ENCODE measurements at places on chromosomes 16 and 17.

GRCh38 chr17:4632581-4632920, 8.9 kb downstream of the ALOX15 start:
- DNase-seq, result no peak

DNA sequence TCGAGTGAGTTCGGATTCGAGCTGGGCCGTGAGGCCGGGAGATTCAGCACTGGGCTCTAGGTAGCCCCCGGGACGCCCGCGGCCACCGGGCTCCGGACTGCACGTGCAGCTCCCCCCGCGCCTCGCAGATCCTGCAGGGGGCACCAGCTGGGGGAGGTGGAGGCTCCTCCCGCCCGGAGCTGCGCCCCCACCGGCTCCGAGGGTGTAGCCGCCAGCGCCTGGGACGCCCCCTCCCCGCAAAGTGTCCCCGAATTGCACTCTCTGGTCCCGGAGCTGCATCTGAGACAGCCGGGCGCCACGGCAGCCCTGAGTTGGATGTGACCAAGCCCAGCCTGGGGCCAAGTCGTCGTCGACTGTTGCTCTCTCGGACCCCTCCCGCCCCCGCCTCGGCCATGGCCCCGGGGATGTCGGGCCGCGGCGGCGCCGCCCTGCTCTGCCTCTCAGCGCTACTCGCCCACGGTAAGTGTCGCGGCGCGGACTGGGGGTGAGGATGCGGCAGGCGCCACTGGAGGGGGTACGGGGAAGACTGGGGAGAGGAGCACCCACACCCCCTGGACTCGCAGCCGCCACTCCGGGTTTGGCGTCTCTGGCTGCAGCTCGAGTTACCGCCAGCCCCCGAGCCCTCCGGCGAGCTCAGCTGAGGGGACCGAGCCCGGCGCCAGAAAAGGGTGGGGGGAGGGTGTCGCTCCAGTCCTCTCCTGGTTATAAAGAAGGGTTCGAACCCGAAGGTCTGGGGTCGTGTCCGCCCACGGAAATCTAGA, 1.5 kb downstream of the TMEM132E start:
- DNase-seq, result no peak

- no peak for DNase-seq
These were observed 220.1 kb downstream of the ZFHX3 start for GRCh38 chr16:72827866-72828265.

DNA sequence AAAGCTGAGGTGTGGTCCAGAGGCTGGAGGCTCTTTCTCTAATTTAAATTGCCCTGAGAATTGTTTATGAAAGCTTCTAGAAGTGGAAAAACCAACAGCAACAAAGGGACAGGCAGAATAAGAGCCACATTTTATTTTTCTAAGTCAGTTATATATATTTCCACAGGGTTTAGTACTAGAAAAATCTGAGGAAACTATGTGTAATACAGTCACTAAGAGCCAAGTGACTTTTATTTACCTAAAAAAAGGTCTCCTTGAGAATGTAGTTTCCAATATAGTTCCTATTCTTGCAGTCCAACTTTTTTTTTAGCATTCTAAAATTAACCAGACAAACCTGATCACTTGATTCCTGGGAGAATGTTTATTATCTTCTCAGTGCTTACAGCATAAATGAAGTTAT, 296.6 kb upstream of the MYOCD start:
- no peak for DNase-seq

DNA sequence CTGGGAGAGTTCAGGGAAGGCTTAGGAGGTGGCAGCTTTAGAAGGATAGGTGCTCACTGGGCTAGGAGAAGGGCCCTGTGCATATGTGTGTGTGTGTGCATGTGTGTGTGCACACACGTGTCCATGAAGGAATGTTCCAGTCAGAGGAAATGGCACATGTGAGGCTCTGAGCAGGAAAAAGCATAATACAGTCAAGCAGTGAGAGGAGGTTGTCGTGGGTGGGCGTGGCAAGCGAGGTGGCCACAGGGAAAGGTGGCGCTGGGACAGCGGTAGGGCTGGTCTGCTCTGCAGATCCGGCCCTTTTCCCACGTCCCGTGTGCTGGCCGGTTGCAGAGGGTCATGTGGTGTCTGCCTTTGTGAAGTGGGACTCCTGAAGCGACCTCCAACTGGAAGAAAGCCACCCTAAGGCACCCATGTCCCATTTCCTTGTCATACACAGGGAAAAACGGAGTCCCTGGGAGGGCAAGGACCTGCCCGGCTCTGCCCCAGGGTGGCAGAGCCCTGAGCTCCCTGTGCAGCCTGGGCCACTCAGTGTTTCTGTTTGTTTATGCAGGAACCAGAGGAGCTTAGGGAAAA, 40.1 kb downstream of the NT5M start:
- DNase-seq, result no peak

DNA sequence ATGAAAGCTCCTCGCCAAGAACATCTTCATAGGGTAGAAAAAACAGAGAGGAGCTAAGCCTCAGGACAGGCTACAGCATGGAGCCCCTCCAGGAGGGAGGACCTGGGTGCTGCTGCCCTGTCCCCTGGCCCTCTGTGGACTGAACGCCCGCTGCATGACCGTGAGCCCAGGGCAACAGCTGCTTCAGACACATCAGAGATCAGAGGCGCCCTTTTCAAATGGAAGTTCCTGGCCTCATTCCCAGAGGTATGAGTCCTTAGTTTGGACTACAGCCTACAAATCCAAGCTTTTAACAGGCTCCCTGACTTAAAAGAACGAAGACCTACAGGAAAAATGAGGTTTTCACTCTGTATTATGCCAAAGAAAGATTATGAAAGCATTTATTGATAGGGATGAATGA, 48.5 kb downstream of the ZNF18 start:
- peak; percentile 86 for DNase-seq

DNA sequence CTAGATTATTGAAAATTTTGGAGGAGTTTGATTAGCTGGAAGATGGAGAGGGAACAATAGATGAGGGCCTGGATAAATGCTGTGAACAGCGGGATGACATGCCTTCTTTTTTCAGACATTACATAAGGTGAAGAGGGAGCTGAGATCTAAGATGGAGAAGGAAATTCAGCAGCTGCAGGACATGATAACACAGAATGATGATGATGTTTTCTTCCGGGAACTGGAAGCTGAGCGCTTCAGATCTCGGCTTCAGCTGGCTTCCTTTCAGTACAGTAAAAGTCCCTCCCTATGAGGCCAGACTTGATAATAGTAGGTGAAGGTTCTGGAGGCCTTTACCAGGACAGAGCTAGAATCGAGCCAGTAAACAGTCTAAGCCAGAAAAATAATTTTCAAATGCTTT, 30.7 kb downstream of the CEP95 start:
- DNase-seq, result peak; percentile 13

DNA sequence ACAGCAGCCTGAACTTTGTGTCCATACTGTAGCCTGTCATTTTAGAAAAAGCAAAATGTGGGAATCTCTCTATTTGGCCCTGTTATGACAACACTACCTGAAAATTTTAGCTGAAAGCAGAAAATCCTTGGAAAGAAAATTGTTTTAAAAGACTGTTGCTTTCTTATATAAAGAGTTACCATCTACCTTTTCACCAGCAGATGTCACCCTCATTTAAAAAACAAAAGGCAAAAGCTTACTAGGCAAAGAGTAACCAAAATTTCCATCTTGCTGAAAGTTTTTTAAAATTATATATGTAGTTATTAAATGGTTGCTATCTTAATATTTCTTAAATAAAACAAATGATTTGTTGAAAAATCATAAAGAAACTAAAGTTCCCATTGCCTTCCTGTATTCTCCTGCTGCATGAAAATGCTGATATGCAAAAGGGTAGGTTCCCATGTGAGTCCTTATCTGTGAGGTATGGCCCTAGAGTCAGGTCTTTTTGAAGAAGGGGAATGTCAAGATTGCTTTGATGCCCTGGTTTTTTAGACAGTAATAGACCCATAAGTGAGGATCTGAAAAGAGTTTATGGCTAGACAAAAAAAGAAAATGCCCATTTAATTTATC, 61.0 kb downstream of the TNRC6C start:
- DNase-seq, result peak; percentile 65

DNA sequence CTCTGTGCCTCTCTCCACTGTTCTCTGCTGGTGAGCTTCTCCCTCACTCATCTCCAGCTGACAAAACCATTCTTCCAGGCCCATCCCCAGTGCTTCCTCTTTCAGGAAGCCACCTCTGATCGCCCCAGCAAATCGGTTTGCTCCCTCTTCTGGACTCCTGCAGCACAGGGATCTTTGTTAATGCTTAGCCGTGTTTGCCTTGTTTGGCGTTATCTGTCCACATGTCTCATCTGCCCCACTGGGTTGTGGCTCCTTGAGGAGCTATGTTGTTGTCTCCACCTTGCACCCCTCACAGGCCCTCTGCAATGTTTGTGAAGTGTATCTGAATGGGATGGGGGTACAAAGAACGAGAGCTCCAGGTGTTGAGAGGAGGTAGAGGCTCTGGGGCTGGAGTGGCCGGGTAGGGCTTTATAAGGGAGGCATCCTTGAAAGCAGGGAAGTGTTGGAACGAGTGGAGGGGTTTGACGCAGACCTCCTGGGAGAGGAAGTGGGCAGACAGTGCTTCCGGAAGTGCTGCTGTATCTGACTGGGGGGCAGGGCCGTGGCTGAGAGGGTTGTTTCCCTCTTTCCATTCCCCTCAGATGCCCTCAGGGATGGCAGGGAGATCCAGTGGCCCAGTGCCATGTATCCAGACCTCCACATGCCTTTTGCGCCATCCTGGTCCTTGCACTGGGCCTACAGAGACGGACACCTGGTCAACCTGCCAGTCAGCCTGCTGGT, 27.8 kb downstream of the CASKIN2 start:
- peak; percentile 14 for DNase-seq

DNA sequence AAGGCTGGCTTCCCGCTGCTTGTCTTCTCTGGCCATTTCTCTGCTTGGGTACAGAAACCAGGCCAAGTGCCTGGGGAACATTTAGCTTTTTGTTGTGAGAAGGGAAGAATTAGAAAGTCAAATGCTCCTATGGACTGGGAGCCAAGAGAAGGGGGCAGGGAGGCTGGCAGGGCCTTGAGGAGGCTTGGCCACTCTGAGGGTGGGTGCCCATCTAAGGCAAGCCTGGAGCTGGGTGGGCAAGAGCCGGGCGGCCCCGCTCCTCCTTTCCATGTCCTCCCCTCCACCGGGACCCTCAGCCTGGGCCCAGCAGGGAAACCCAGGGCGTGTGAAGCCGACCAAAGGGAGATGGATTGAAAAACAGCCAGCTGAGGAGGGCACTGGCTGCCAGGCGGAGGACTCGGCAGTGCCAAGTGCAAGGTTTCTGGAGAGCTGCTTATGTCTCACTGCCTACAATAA, 69.4 kb downstream of the NTN1 start:
- no peak for DNase-seq

GRCh38 chr17:66689221-66689620, 145.7 kb upstream of the CACNG5 start:
- DNase-seq, result no peak

DNA sequence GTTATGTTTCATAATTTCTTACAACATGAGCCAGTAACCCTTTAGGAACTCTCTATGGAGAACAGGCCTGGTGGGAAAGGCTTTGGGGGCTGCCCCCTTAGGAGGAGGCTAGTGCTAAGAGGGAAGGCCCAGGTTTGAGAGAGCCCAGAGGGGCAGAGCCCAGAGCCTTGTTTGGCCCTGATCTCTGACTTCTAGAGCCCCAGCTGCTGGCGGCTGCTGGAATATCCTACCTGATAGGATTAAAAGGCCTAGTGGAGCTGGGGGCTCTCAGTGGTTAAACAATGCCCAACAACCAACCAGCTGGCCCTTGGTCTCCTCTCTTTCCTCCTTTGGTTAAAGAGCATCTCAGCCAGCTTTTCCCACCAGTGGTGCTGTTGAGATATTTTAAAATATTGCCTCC, 54.1 kb downstream of the IGF2BP1 start:
- no peak for DNase-seq

GRCh38 chr17:17621254-17621653, 29.7 kb upstream of the PEMT start:
- DNase-seq, result no peak

DNA sequence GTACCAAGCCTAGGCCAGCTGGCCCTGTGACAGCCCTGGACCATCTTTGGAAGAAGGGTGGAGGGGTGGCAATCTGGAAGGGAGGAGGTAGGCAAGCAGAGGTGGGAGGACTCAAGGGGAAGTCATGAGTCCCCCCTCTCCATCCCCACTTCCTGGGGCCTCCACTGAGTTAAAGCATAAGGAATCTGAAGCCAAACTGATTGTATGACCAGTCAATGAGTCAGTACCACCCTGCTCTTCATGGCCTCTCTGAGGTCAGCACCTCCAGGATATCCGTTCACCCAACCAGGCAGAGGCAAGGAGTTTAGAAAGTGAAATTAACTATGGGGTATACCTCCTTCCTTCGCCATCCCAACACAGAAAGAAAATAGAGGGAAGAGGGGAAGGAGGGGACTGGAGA, 272.7 kb downstream of the SOX9 start:
- peak; percentile 57 for DNase-seq

- DNase-seq, result peak; percentile 11
These were observed 21.4 kb downstream of the ZC3H18 start for GRCh38 chr16:88591577-88592021.

DNA sequence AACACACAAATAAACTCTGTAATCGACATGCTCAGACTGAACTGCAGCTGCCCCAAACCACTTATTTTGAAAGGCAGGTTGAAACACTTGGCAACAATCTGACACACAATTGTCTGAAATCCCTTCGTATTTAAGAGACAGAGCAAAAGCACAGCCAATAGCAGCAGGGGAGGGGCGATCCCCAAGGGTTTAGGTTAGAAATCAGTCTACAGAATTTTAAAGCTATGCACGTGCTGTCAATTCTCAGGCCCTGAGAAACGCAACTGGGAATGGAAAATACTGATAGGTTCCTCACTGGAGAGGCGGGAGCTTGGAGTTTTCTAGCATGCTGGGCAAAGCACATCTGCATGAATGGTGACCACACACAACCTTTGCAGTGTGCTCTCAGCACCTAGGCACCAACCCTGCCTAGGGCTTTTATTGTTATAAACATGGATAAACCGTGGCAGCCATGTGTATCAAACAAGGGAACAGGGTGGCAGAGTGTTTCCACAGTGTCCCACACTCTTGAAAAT, 168.0 kb downstream of the AATF start:
- no peak for DNase-seq

- DNase-seq, result no peak
These were observed 8.0 kb downstream of the PROCA1 start for GRCh38 chr17:28703552-28704218.

DNA sequence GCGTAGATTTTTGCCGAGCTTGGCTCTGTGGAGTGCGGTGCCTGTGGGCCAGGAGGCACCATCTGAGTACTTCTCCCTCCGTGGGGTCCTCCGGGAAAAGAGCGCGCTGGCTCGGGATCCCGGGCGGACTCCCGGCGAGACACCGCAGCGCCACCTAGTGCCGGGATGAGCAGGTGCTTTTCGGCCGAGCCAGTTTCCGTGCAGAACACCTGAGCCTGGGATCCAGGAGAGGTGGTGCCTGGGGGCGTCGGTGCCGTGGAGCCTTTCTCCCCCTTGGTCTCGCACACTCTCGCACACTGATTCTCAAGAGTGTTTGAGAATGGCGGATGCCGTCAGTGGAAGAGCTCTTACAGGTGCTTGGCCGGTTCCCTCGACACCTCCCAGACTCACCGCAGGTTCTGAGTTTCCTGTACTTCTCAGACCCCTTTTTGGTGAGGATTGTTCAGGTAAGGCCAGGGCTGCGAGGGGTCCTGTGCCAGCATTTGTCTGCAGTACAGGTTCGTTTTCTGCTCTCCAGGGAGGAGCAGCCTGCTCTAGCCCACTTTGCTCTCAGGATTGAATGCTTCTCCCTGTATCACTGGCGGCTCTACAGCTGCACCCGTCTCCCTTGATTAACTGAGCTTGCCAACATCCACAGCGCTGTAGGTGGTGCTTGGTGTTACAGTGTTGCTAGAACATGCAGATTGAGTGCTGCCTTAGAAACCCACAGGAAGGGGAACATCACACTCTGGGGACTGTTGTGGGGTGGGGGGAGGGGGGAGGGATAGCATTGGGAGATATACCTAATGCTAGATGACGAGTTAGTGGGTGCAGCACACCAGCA, 23.3 kb downstream of the TBCD start:
- peak; percentile 51 for DNase-seq

Measured in fibroblast of pulmonary artery (primary cell).